Activated CD4-positive, alpha-beta T cell treated with anti-CD3 and anti-CD28 coated beads, Interleukin-2, amount 10 ng/mL, durations not matched to agents 7 days and 5 days (primary cell): ENCODE measurements at places on chromosomes 6 and 20. TPM values are rescaled to one million over a fixed set of nuclear protein-coding genes. Genes with fewer than 3 reads are reported as not detected.

GRCh38 chr6:42040856-42041480, 9.4 kb upstream of the TAF8 start:
- no peak for DNase-seq

DNA sequence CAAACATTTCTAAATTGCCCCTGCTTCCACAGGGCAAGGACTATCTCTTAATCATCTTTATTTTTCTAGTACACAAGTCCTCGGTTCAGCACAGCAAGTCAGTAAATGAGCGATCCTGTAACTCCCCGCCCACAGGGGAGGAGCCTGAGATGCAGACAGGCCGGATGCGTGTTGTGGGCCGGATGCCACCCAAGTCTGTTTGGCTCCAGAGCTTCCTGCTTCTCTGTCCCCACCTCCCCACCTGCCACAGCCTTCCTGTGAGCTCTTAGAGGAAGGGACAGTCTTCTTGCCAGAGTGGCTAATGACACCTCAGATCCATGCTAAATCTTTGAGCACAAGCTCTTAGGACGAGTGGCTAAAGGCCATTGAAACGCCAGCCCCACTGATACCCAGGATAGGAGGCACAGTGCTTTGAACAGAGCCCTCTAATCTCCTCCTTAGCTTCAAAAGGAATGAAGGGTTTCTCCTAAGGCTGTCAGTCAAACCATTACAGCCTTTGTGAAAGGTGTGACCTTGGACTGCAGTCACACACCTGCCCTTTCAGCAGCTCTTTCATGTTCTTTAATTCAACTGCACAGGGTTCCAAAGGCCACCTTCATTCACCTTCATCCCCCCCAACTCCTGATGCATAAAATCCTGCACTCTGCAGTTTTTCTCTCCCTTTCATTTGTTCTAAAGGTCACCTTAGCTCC, 264.3 kb downstream of the TFAP2C start:
- DNase-seq = peak; percentile 70

DNA sequence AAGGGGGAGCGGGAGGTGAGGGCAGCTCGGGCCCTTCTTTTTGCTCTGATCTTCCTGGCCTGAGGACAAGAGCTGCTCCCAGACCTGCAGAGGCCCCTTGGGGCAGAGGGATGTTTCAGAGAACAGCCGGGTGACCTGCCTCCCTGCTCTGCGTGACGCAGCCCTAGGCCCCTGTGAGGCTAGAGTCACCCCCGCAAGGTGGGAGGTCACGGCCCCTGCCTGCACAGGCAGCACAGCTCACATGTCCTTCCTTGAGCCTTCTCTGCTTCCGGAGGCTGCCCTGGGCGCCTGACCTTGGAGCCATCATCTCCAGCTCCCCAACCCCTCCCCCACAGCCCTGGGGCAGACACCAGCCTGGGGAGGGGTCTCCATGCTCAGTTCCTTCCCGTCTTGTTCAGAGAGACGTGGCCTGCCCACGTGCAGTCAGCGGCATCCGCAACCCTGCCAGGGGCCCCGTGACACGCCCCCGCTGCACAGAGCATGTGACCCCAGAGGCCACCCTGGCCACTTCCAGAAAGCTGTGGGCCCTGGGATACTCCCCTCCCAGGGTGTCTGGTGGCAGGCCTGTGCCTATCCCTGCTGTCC, at the start of gene BIRC7:
Gene BIRC7, plus strand, starts transcription at position 507 of the 585 bp plus-strand sequence. CDS start 192 bp downstream, outside the sequence.
- DNase-seq = no peak

The SRSF12 gene
- not detected for total RNA-seq
